ENCODE measurements at places on chromosomes 5 and 9.
A peak's percentile ranks its signal among the peaks of the same experiment; 100 is the strongest.

DNA sequence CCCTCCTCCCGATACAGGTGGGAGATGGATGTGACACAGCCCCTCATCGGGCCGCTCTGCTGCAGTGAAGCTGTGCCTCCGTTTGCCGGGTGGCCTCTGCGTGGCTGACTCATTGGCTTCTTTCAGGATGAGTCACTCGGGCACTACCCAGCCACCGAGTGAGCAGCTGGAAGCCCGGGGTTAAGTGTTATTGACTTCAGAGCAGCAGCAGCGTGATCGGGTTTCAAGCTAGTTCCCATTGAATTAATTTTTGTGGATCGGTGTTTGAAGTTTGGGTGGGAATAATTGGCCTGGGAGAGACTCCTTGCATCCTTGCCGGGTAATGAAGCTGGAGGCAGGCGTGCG, 266.4 kb upstream of the IRX4 start:
- no peak for DNase-seq

DNA sequence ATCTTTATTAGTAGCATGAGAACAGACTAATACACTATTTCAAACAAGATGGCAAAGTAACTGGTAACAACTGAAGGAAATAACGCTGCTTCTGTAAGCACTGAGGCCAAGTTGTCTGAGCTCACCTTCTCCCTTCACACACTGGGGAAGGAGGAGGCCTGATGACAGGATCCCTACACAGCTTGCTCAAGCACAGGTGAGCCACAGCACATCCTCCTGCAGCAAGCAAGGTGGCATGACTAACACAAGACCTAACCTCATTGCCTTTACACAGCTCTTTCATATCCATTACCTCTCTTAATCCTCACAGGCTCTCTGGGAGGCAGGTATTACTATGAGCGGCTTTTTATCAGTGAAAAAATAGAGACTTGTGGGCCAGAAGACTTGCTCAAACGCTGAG, 83.3 kb downstream of the ARL15 start:
- DNase-seq, result no peak

DNA sequence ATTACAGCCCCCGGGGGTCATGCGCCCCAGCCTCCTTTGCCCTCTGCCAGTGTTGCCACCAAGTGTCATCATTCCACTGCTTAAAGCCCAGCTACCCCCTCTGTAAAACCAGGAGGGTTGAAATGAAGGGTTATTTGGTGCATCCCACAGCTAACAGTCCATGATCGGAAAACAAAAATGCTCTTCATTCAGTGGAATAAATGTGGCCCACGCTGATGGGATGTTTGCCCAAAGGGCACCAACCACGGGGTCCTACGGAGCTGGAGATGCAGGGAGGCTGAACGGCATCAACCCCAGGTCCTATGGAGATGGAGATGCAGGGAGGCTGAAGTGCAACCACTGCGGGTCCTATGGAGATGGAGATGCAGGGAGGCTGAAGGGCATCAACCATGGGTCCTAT, 218.5 kb upstream of the IRX1 start:
- DNase-seq, result no peak

DNA sequence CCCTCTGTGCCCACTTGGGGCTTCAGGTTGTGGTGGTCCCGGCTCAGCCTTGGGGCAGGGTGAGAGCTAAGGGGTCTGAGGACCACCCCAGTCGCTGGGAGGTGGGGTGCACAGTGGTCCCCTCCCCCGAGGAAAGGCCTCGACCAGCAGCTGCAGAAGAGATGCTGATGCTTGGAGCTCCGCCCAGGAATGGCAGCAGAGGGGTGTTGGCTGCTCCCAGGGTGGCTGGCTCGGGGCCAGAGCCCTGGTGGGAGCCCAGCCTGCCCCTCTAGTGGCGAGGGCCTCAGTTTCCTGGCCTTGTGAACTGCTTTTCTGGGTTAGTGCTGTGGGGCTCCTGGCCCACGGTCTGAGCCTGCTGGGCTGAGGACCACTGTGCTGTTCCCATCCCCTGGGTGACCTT, 1.2 kb downstream of the DIPK1B start:
- no peak for DNase-seq

DNA sequence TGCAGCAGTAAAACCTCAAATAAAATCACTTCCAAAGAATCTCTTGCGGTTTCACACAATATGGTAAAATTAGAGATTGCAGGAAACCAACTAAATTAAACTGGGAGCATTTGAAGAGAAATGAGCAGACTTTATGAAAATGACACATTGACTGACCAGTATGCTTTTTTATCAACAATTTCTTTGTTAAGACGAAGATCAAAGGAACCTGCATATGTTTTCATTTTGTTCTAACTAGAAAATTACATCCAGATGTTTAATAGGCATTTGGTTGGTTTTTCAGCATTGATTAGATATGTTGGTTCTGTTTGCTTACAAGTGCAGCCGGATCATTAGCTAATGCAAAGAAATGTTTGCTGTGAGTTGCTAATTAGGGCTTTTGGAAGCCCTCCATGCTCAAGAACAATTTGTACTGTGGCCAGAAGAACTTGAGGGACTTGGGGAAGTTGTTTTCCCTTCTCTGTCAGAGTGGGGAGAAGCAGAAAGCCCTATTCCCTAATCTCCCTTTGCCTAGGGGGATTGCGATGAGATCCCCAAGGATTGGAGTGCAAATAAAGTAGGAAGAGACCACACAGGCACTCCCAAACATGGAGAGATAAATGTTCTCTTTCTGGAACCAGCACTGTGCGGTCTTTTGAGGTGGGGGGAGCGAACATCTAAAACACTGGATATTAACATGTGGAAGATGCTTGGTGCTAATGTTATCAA, 4.5 kb upstream of the TLE1 start:
- no peak for DNase-seq

DNA sequence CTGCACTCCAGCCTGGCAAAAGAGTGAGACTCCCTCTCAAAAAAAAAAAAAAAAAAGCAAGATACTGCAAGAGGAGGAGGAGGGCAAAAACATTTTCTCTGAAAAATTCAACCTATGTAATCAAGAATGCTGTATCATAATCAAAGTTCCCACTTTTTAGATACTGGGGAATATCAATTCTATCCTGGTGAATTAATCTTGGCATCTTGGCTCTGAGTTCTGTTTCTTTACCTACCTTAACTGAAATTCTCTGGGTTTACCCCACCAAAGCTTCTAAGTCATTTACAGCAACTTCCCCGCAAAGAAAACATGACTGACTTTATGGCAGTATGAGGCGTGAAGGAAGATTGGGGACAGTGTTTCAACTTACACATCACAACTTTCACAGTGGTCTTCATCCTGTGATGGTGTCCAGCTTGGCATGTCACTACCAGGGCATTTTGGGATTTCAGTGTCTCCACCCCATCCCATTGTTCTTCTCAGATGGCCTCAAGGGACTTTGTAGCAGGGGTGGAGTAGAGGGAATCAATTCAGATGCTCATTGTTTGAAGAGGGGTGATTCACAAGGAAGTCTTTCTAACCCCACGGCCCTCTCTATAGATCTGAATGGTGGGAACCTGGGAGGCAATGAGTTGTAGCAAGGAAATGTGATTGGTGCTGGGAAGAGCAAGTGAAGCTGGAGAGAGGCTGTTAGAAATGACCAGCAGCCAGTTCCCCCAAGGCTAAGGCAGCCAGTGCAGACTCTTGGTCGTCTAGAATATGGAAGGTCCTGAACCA, 130.5 kb downstream of the SCAMP1 start:
- no peak for DNase-seq

DNA sequence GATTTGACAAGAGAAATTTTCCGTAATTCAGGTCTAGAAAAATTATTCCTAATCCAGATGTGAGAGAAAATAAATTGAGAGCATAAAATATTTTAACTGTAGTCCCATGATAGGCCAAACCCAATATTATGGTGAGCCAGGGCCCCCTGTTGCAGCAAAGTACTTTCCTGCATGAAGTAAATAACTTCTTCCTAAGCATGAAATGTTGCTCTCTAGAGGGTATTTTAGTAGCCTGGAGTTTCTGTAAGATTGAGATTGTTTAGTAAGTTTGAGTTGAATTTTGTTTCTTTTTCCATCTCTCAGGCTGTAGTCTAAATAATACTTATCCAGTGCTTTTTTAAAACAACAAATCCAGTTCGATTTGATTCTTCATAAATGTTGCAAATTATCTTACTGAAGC, 317.5 kb upstream of the MPDZ start:
- DNase-seq, result no peak

DNA sequence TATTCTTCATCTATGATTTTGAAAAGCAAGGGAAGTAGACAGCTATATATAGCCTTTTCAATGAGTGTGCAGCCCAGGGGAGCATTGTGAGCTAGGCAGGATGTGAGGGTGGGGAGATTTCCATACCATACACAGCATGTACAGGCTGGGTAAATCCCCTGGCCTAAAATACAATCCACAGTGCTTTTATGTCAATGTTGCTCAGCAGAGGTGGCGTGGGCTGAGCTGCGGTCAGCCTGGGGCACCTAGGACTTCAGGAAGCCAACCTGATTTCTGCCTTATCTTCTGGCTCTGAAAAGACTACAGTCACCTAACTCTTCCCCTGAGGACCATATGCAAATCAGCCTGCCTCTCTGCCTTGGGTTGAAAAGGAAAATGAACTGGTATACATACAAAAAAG, 6.3 kb upstream of the GARIN3 start:
- DNase-seq, result peak; percentile 88

DNA sequence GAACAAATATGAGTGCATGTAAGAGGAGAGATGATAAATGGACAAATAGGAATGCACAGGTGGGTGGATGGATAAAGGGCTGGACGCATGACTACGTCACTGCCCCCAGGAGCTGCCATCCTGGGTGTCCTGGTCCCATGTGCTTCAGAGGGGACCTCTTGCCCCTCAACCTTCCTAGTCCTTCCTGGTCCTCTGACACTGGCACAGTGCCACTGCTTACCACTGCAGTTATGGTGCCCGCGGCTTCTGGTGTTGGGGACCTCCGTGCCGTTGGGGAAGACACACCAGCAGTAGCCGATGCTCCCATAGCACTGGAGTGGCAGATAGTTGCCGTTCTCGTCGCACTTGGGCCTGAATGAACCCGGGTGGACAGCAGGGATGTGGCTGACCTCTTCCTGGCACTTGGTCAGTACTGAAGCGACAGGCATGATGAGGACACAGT, 9.8 kb downstream of the CD74 start:
- no peak for DNase-seq

- no peak for DNase-seq
These were observed 76.2 kb downstream of the INSYN2B start for GRCh38 chr5:169904059-169904458.

GRCh38 chr5:136213919-136214493, 21.0 kb upstream of the SMIM32 start:
- DNase-seq, result no peak

DNA sequence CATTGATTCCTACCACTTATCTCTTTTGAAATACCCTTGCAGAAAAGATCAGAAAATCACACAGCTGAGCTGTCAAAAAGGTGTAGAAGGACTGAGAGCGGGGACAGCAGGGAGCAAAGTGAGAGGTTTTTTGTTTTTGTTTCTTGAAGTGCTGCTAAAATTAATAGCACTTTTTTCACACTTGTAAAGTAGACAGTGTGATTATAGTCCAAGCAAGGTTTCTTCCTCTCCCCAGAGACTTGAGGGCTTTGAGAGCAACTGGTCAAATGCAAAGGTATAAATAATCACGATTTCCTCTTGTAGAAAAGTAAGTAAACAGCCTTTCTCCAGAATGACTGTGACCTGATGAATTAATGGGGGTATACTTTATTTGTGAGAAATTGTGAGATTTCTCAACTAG, 326.9 kb downstream of the ZNF608 start:
- no peak for DNase-seq

- no peak for DNase-seq
These were observed 112.5 kb upstream of the LARP1 start for GRCh38 chr5:154642499-154643245.

- no peak for DNase-seq
These were observed 340.9 kb downstream of the EFNA5 start for GRCh38 chr5:107329850-107330249.

DNA sequence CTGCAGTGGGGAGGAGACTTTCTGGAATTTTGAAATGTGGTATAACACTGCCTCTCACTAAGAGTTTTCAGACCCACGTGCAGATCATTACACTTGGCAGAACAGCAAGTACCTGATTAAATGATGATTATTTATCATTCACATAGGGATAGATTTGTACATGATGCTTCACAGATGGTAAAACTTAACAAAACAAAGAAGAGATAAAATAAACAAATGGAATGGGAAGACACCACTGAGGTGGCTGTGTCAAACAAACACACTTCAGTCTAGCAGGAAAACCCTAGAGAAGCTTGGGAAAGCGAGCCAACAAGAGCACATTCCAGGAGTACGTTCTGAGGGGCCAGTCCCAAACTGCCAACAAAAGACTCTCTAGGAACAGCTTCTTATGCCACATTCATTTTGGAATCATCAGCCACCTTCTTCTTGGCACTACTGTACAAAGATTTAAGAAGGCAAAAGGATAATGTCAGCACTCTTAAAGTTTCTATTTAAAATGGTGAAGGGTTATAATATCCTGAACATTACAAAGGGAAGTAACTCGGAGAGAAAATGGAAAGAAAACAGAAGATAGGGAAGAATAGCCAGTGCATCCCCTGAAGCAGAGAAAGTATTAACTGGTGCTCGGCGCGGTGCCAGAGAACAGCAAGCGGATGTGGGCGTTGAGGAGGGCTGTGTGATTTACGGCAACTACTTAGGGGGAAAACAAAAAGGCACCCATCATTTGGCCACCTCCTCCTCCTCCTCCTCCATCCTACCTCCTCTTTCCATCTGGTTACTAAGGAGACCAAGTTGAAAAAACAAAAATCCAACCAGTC, 1.6 kb downstream of the MED27 start:
- DNase-seq, result peak; percentile 34

GRCh38 chr9:68841276-68842052, 136.4 kb downstream of the PIP5K1B start:
- DNase-seq, result no peak

- no peak for DNase-seq
These were observed 26.7 kb upstream of the PALM2AKAP2 start for GRCh38 chr9:109753308-109753707.

DNA sequence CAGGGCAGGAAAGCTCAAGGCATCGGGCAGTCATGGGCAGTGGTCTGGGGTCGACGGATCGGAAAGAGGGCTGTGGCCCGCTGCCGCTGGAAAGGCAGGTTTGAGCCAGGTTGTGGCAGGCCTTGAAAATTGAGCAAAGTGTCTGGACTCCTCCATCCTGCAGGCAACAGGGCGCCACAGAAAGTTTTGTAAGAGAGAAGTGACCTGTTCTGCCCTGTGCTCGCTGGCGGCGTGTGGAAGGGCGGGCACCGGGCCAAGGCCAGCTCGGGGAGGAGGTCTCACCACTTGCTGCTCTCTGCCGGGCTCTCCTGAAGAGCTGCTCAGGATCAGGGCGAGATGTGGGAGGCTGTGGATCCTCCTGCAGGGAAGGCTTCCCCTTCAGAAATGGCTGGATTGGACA, 41.4 kb upstream of the FAT2 start:
- DNase-seq, result no peak

- peak; percentile 42 for DNase-seq
These were observed 22.5 kb upstream of the PTPN3 start for GRCh38 chr9:109520475-109521132.

GRCh38 chr5:161305601-161306000, 240.9 kb downstream of the GABRB2 start:
- no peak for DNase-seq

Measured in stimulated activated CD4-positive, alpha-beta T cell treated with anti-CD3 and anti-CD28 coated beads, Interleukin-2, amount 100 ng/mL, for 24 hours (primary cell).